ENCODE measurements at places on chromosomes 3 and 15.

DNA sequence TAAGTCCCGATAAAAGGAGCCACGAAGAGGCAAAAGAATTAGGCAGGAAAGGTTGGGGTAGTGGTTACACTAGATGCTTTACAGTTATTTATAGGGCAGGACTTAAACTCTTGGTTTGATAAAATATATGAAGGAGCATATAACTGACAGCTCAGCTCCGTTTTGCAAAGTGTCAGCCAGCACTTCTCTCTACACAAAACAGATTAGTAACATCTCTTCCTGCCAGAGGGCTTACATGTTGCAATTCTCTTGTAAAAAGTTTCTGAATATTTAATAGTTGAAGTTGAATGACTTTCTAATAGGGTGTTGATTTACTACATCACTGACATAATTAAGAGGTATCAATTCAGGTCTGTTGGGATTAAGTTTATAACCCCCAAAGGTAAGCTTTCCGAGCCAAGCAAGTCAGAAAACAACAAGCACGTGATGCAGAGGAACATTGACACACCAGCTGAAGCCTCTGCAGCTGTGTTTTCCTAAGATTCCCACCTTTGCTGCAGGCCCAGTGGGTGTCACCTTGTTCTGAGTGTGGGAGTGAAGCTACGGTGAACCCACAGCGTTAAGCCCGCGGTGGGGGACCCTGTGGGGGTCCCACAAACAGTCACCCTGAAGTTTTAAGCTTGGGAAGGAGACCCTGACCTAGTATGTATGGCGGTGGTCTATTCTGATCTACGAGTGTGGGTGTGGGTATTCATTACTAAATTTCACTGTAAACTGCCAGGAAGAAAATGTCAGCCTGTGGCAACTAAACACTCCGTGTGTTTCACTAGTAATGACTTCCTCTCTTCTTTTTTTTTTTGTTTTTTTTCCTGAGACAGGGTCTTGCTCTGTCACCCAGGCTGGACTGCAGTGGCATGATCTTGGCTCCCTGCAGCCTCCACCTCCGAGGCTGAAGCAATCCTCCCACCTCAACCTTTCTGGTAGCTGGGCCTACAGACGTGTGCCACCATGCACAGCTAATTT, 22.0 kb upstream of the ATP13A3 start:
- DNase-seq = no peak

- DNase-seq = no peak
Measured at GRCh38 chr3:171614318-171614921, 154.2 kb upstream of the TNIK start.

DNA sequence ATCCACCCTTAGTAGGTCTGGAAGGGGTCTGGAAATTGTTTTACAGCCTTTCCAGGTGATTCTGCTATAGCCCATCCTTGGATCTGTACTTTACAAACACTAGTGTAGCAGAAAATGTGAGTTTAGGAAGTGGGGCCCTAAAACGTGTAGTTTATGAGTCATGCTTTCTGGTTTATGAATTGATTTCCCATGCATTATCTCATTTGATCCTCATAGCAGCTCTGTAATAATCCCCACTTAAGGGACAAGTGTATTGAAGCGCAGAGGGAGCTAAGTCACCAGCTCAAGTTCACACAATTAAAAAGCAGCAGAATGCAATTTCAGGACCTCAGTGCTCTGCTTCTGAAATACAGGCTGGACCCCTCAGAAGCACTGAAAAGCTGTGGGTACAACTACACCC, 22.7 kb upstream of the STARD5 start:
- no peak for DNase-seq

DNA sequence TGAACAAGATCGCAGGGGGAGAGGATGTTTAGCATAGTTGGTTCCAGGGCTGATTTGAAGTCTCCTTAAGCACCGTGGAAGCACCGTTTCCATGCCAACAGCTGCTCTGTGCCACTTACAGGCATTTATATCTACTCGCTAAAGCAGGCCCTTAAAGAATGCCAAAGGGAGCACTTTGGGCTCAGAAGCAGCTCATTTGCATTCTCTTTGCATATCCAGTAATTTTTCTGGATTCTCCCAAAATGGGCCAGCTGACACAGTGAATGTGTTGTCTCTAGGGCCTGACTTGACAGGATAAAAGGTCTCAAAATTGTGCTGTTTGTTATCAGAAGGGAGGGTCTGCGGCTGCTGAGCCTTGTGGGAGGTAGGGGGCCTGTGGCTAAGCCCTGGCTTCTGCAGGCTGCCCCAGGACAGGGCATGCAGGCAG, 138.6 kb downstream of the FBLN2 start:
- DNase-seq = no peak

GRCh38 chr15:35931799-35932341, 385.9 kb upstream of the DPH6 start:
- DNase-seq = no peak

DNA sequence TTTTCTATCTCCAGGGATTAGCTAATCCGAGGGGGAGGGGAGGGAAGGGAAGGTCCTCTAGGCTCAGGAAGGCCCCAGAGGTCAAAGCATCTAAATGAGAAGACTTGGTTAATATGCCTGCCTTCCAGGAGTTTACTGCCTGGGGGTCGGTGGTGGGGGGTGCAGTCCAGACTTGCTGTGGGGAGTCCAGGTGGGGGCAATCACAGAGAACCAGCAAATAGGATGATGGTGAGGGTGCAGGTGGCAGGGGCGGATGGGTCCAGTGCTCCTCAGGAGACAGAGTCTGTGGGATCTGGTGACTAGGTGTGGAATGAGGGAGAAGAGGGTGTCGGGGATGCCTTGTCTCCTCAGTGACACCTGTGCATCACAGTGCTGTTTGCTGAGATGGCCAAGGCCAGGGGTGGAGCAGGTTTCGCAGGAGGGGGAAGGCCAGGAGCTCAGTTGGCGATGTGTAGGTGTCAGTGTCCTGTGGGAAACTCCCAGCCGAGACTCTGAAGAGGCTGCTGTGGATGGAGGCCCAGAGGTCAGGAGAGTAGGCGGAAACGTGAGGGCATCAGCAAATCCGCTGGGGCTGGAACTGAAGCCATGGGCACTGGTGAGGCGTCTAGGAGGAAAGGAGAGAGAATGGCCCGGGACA, 8.1 kb downstream of the CFAP100 start:
- DNase-seq = no peak

DNA sequence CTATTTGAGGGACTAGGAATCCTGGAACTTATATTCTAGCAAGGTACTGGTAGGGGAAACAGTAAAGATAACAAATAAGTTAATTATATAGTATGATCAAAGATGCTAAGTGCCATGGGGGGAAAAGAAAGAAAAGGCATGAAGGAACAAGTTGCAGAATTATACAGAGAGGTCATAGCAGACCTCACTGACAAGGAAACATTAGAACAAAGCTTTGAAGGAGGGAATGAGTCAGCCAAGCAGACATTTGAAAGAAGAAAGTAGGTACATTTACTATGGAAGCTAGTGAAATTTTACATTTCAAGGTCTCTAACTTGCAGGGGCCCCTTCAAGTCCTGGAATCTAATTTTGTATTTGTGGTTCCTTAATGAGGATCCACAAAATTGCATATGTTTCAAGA, 57.2 kb upstream of the TIPARP start:
- DNase-seq = no peak

- no peak for DNase-seq
Measured at GRCh38 chr15:43102187-43102586, 3.7 kb downstream of the UBR1 start.

All from CD8-positive, alpha-beta memory T cell (primary cell).